ENCODE measurements at places on chromosomes 2 and 18.

DNA sequence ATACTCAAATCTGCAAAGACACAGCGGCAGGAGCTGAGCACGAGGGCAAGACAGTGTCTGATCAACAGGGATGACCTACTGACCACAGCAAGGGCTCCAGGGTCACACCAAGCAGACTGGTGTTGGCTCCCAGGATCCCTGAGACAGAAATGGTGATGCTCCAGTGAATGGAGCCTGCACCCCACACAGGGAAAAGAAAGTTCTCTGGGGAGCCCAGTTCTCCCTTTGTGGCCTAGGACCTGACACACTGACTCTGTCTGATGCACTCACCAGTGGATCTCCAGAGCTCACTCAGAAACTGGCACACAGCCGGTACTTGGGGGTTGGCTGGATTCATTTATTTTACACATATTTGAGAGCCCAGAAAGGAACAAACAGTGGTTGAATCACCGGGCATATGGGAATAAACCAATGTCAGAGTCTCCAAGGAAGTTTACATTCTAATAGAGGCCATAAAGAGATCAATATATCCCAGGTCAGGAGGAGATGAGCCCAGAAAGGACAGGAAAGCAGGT is 215.6 kb upstream of the ARL4C start:
- DNase-seq = no peak

DNA sequence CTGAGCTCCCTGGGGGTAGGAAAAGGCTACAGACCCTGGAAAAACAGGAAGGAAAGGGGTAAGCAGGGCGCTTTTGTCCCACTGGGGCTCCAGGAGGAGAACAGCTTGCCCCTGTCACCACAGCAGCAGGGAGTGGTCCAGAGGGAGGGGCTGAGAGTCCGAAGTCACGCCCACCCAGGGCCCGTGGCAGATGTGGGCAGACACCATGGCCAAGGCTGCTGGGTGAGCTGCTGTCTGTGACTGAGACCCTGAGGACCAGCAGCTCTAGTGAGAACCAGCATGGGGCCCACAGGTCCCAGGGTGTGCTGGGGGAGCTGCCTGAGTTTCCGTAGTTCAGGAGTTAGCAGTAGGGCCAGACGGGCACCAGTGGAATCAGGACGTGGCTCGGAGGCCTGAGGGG is 162.0 kb downstream of the SPP2 start:
- DNase-seq = no peak

DNA sequence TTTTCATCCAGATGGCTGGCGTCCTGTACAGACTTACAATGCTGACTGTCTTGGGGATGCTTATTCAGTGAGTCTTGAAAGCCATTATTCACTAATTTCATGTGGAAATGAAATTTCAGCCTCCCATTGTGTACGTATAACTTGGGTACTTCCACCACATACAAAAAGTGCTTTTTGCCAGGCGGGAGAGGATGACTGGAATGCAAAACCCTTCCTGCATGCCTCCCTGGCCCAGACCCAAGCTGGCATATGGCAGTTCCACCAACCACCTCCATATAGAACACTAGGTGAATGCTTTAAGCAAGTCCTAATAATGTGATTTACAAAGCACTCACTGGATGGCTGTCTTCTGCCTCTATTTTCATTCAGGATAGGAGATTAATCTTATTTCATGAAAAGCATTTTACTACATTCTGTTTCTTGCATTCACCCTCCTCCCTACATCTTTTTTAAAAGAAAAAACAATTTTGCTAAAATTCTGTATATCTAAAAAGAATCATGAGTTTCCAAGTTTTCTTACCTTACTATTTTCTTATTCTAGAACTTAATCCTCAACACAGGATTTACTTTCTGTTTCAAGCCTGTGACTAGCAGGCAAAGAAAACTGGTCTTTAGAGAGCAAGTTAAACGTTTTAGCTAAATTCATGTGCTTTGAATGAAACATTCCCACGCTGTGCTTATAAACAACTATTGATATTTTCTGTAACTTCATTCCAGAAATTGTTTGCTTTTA is 327.6 kb downstream of the NCKAP5 start:
- DNase-seq = no peak

GRCh38 chr2:7430869-7431641 is 513.8 kb downstream of the RNF144A start:
- peak; percentile 90 for DNase-seq

DNA sequence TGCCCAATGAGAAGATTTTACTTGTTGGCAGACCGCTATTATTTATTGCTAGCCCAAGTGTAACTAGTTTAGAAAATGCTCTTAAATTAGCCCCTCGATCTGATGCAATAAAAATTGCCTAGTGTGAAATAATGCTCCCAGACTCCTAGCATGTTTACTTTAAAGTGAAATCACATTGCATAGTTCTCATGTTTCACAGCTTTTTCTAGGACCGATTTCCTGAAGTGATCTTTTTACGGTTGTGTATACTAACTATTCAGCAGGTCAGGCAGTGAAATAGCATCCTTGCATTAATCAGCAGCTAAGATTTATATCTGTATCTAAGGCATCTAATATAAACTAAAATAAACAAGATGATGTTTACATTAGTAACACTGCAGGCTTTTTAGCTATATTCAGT is 52.4 kb downstream of the PMS1 start:
- DNase-seq = peak; percentile 86

DNA sequence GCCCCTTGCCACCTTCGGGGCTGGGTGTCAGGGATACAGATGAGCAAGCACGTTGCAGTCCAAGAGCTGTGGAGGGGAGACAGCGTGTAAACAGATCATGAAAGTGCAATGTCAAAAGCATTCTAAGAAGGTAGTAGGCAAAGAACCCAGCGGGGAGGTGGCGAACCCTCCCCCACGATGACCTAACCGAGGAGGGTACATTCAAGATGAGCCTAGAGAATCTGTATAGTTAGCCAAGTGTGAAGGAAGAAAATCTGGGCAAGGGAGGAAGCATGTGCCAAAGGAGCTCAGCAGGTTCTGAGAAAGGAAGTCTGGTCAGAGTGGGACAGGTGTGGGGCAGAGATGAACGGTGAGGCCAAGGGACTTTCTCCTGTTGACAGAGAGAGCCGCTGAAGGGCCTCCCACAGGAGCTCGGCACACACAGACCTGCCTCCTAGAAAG is 106.9 kb downstream of the SP3 start:
- DNase-seq = peak; percentile 90

GRCh38 chr2:182522972-182523473 is 96.2 kb upstream of the PDE1A start:
- DNase-seq = no peak

DNA sequence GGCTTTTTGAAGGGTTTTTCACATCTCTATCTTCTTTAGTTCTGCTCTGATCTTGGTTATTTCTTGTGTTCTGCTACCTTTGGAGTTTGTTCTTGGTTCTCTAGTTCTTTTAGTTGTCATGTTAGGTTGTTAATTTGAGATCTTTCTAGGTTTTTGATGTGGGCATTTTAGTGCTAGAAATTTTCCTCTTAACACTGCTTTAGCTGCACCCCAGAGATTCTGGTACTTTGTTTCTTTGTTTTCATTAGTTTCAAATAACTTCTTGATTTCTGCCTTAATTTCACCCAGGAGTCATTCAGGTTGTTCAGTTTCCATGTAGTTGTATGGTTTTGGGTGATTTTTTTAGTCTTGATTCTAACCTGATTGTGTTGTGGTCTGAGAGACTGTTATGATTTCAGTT is 34.7 kb downstream of the AGPS start:
- DNase-seq = no peak

DNA sequence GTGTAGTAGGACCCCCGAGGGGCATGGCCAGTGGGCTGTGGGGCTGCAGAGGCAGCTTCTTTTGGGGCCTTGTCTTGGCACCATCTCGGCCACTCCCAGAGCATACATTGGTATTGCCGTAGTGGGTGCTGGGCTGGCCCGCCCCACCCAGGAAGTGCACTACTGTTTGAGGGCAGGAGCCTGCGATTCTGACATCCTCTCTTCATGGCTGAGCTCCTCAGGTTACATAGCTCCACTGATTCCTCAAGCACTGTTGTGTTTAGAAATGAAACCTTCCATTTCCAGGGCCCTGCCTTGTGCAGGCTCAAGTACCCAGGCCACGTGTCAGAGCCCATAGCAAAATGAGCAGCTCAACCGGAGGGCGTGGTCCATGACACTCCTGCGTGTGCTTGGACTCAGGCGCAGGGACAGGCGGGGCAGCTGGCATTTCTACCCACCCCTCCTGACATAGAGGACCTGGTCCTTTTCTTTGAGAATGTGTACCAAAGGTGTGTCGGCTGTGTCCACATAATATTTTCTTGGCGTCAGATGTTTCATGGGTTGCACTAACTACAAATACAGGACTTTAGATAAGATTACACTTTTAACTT is 67.9 kb downstream of the DGKD start:
- no peak for DNase-seq

DNA sequence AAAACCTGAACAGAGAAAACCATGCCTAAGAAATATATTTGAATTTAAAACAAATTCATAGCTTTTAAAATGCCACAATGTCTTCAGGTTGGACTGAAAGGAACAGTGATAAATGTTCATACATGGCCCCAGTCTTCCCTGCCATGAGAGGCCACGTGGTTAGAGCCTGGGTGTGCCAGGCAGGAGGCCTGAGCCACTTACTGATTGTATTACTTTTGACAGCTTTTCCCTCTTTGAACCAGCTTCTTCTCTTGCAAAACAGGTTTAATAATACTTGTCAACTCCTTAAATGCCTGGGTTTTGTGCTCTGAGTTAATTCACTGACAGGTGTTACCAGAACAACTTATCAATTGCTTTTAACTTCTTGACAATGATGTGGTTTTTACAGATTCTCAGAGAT is 27.0 kb downstream of the RBKS start:
- no peak for DNase-seq

DNA sequence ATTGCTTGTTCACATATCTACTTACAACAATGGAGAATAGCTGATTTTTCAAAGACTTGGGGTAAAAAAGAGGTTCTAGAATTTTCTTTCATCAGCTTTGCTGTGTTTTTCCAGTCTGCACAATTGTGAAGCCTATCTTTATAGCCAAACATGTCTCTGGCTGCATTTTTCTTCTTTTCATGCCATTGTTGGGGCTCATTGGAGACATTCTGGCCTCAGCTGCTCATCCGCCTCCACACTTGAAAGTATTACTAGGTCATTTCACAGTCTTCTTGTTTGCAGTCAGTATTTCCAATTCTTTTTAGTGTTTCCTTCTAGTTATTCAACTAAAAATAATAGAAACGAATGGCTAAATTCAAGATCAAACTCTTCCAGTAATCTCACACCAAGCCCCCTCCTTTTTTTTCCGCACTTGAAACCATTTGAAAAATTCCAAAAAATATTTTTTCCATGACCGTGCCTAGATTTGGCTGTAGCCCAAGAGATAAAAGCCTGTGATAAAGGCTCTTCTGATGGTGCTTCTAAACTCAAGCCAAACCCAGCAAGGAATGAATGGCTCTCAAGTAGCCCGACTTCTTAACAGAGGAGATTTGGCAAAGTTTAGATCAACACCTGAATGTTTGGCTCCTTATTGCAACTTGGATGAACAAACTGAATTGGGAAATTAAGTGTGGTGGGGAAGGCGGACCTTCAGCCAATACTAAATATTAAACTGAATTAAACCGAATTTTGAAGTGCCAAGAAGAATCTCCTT is 103.4 kb downstream of the NRP2 start:
- no peak for DNase-seq

DNA sequence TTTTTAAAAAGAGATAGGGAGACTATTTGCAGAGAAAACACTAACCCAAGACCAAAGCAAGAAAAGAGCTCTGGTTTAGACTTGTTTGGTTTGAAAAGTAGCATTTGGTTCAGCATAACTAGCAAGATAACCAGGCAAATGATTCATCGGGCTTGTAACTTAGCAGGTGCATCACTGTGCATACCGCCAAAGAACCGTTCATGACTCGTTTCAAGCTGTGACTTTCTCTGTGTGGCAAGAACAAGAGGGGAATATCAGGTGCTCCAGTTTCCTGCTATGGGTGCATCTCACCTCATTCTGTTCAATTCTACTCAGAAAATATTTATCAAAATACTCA is 244.9 kb downstream of the ETAA1 start:
- peak; percentile 25 for DNase-seq

GRCh38 chr2:69724540-69725159 is 17.3 kb upstream of the ANXA4 start:
- peak; percentile 88 for DNase-seq

- no peak for DNase-seq
Observed at GRCh38 chr2:63821396-63821795, 20.3 kb upstream of the UGP2 start.

GRCh38 chr2:173614265-173614930 is 259.7 kb downstream of the CDCA7 start:
- DNase-seq = no peak

DNA sequence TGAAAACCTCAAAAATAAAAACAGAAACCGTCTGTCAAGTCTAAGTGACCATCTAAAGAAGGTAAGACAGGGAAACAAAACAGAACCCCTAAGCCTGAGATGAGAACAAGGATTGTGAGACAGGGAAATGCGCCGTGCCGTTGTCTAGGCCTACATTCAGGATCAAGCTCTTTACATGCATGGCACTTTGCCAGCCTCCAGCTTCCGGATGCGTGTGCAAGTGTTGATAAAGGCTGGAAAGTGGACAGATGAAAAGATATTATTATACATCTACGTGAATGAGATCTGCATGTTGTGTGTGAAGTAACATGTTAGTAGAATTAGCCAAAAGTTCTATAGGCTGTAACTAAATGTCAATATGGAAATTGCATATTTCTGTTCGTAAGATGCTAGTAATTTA is 28.6 kb upstream of the TMEM87B start:
- DNase-seq = no peak

GRCh38 chr2:95029898-95030341 is 4.4 kb downstream of the MAL start:
- DNase-seq = no peak

- DNase-seq = no peak
Observed at GRCh38 chr2:150387586-150388288, 99.7 kb downstream of the RND3 start.

GRCh38 chr2:85170938-85171475 is 37.8 kb downstream of the TCF7L1 start:
- DNase-seq = no peak

- no peak for DNase-seq
Observed at GRCh38 chr2:193251909-193252308, 1057.2 kb upstream of the TMEFF2 start.

DNA sequence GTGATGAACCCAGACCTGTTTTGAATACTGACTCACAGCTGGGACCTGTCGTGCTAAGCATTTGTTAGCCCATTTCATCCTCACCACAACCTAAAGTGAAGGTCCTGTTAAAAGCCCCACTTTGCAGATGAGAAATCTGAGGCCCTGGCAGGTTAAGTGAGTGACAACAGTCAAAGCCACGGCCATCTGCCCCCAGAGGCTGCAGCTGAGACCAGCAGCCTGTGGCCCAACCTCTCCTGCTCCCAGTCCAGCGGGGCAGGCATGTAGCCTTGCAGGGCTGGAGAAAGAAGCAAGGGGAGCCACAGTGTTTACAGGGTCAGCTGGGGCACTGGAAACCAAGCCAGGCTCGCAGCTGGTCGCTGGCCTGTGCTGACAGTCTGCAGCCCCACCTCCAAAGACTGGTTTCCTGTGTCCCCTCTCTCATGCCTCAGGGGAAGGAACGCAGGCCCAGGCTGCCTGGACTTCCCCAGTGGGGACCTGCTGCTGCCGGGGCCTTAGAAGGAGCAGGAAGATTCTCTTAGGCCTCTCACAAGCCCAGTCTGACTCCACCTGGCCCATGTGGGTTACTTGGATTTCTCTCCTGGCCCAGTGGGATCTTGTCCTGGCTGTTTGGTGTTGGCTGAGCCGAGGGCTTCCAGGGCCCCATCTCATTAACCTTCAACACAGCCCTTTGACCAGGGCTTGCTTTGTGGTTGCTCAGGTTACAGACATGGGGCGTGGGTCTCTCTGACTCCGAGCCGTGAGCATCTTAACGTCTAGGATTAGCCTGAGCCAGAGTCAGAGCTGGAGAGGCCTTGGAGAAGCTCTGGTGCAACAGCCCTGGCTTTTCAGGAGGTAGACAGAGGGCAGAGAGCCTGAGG is 1.7 kb downstream of the INPP5D start:
- no peak for DNase-seq

Measured in DMS53 (cell line).